ENCODE measurements at places on chromosomes 6 and 20.

DNA sequence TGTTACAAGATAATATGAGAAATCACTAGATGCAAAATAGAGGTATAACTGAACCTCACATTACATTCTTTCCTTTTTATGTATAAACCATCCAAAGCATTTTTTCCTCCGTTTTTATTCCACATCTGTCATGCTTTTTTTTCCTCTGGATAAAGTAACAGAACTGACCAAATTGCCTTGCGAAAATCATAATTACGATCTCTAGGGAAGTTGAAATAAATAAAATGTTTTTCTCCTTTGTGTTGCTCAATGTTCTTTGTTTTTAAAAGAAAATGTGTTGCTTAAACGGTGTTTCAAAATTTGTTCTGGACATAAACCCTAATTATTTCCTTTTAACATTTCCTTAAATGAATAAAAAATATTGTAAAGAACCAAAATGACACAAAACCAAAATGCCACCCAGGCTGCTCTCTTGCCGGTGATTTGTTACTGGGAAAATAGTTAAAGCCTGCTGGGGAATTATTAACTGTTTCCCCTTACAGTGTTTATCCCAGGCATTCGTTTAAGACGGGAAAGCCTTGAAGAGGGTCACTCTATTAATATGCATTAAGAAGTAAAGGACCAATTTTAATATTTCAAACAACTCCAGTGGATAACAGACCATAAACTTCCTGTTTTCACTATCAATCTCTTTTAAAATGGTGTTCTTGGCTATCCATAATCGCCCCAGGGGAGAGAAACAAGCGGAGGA is 1.7 kb upstream of the ADGRB3 start:
- DNase-seq: no peak

- DNase-seq: no peak
Measured at GRCh38 chr6:44048277-44048676, 79.0 kb downstream of the MRPL14 start.

DNA sequence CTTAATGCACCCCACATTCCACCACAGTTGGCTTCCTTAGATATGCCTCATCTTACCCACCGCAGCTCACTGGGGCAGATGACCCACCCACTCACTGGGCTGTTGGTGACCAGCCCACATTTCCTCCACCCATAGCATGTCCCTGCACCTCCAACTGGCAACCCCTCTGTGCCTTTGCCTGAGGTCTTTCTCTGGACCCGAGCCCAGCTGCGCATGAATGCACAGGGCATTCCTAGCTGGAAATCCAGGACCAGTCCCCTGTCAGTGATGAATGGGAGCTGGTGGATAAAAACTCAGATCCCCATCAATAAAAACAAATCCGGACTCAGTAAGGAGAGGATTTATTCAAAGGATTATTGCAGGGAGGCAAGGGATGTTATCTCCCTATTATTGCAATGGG is 75.0 kb downstream of the ISM1 start:
- DNase-seq: no peak

GRCh38 chr6:35197196-35197595 is 16.6 kb upstream of the SCUBE3 start:
- DNase-seq: no peak

- DNase-seq: no peak
Measured at GRCh38 chr20:824490-824889, 9.0 kb upstream of the FAM110A start.

- no peak for DNase-seq
Measured at GRCh38 chr6:161168281-161168891, 105.5 kb downstream of the AGPAT4 start.

DNA sequence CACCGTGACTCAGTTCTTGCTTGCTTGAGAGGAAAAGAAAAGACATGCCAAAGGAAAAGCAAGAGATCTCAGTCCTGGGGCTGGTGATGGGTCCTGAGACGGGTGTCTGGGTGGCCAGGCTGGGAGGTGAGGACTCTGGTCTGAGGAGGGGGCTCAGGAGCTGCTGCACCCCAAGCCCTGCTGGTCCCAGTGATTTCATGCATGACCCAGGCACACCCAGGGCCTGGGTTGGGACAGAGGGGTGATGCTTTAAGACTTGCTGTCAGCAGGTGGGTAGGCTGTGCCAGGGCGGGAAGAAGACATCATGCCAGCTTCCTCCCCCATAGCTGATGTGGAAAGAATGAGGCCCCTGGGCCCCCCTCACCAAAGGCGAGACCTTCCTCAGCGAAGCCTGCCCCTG is 65.1 kb upstream of the PMEPA1 start:
- DNase-seq: no peak

DNA sequence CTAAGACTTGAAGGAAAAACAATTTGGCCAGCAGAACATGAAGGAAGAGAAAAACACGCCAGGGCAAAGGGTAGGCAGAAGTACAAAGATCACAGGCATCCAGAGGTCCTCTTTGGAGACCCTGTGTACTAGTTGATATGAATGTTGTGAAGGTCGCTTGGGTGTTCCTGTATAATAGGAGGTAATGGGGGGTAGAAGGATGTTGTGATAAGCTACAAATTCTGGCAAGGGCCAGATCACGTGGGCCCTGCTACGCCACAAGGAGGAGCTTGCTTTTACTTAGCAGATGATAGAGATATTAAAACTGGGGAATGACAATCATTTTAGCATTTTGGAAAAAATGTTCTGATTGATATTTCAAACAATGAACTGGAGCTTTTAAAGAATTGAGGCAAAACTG is 878 bp upstream of the HLA-DMA start:
- no peak for DNase-seq

- no peak for DNase-seq
Measured at GRCh38 chr6:157104803-157105202, 218.5 kb downstream of the TMEM242 start.
